ENCODE measurements at places on chromosomes 4 and X.

DNA sequence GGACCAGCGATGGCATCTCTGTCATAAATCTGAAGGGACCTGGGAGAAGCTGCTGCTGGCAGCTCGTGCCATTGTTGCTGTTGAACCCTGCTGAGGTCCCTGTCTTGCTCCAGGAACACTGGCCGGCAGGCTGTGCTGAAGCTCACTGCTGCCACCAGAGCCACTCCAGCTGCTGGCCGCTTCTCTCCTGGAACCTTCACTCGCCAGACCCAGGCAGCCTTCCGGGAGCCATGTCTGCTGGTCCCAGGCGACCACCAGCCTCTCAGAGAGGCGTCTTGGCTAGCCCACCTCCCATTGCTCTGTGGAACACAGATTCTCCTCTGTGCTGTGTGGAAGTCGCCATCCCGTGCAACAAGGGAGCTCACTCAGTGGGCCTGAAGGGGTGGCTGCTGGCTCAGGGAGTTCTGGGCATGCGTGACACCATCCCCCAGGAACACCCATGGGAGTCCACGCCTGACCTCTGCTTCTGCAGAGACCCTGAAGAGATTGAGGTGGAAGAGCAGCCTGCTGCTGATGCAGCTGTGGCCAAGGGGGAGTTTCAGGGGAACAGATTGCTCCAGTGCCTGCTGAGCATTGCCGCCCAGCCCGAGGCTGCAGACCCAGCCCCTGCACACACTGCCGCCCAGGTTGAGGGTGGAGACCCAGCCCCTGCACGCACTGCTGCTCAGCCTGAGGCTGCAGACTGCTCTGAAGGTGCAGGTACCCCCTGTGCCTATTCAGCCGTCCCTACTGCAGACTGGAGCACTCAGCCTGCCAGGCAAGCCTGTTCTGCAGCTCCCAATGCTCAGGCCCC lies 33.1 kb upstream of the CYP4V2 start:
- DNase-seq: no peak

DNA sequence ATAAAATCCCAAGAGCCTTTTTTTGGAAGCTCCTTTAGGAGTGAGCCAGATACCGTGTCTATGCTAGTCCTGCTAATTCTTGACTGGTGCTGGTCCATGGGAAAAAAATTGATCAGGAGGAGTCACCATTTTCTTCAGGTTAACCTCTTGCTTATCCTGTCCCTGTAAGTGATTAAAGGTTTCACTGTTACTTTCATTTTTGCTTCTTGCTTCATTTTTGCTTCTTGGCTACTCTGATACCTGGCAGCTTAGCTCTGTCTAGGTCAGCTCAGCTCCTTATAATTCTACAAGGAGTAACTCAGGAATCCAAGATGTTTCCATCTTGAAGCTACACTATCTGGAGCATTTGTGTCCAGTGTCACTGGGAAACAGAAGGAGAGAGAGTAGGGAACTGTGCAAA lies 45.7 kb downstream of the AFM start:
- DNase-seq: no peak

DNA sequence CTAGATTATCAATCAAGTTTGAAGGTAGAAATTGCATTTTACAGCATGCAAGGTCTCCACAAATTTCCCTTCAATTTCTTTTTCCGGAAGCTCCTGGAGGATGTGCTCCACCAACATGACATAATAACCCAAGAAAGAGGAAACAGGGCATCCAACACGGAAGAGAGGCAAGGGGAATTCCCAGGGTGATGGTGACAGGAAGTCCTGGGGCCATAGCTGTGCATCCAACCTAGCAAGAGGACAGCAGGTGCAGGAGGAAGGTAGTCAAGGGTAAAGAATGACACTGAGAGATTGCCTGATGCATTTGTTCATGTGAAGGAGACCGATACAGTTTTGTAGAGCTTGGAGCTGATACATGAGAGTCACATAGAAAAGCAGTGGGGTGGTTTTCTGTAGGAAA lies 115.7 kb upstream of the LSM6 start:
- peak; percentile 46 for DNase-seq

DNA sequence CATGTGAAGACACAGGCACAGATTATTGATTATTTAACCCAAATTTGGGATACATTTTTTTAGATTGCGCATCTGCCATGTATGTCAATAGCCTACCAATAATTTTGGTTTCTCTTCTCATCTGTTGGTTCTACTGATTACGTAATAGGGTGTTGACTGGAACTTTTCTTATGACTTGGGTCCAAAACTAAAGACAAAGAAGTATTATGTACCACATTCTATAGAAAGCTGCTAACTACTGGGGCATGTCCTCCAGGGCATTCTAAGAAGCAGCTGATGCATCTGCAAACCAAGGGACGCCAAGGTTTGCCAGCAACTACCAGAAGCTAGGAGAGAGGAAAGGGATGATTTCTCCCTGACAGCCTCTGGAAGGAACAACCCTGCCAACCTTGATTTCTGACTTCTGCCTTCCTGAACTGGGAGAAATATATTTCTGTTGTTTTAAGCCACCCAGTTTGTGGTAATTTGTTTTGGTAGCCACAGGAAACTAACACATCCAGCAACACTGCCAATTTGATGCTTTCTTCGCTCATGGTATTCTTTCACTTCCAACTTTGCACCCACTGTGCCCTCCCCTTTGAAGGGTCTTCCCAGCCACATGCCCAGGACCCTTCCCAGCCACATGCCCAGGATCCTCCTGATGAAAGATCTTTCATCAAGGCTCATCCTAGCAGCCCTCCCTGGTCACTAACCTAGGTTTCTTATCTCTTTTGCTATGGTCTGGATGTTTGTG lies 15.9 kb upstream of the TLR1 start:
- peak; percentile 79 for DNase-seq

- DNase-seq: no peak
Measured at GRCh38 chr4:60989141-60989540, 211.0 kb upstream of the ADGRL3 start.
